ENCODE measurements at places on chromosomes 16 and 17. TPM values are rescaled to one million over a fixed set of nuclear protein-coding genes. Genes with fewer than 3 reads are reported as not detected.

DNA sequence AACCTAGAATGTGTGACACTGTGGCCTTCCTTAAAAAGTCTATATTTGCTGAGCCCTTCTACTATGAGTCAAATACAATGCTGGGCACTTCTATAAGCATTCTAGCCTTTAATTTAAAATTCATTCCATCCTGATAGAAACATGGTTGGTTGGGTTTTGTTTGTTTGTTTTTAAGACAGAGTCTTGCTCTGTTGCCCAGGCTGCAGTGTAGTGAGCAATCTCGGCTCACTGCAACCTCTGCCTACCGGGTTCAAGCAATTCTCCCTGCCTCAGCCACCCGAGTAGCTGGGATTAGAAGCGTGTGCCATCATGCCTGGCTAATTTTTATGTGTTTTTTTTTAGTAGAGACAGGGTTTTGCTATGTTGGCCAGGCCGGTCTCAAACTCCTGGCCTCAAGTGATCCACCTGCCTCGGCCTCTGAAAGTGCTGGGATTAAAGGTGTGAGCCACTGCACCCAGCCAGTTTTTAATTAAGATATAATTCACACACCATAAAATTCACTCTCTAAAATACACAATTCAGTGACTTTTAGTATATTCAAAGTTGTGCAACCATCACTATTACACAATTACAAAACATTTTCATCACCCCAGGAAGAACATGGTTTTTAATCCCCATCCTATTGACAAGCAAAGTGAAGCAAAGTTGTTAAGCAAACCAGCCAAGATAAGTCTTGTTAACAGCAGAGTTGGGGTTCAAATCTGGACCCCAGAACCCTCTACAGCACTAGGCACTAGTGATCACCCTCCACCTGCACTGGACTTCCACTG, 42.8 kb downstream of the CMTM4 start:
- H3K27ac ChIP-seq = peak overlapping the region; percentile 12
- H3K4me1 ChIP-seq = peaks cover 23% of the 10 kb centered on the region
- no peak overlapping the region for H3K4me3 ChIP-seq
- no peak for DNase-seq
- H3K27me3 ChIP-seq = no peaks in the 10 kb centered on the region
- no peaks in the 10 kb centered on the region for H3K36me3 ChIP-seq

DNA sequence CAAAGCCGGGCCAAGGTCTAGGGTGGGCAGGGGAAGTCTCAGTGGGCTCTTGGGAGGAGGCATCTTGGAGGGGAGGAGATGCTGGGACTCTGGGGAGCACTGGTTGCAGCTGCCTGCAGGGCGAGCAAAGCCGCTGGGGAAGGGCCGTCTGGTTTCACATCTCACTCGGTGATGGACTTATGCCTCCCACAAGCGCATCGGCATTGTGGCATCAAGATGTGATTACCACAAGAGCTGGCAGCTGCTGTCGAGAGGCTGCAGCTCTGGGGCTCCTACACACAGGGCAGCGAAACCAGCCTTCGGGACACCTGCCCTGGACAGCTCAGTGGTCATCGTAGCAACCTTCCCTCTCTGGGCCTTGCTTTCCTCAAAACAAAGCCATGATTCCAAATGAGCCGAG, 3.1 kb upstream of the KCNJ12 start:
- H3K4me3 ChIP-seq = no peak overlapping the region
- H3K4me1 ChIP-seq = peaks cover 27% of the 10 kb centered on the region
- DNase-seq = peak; percentile 39

DNA sequence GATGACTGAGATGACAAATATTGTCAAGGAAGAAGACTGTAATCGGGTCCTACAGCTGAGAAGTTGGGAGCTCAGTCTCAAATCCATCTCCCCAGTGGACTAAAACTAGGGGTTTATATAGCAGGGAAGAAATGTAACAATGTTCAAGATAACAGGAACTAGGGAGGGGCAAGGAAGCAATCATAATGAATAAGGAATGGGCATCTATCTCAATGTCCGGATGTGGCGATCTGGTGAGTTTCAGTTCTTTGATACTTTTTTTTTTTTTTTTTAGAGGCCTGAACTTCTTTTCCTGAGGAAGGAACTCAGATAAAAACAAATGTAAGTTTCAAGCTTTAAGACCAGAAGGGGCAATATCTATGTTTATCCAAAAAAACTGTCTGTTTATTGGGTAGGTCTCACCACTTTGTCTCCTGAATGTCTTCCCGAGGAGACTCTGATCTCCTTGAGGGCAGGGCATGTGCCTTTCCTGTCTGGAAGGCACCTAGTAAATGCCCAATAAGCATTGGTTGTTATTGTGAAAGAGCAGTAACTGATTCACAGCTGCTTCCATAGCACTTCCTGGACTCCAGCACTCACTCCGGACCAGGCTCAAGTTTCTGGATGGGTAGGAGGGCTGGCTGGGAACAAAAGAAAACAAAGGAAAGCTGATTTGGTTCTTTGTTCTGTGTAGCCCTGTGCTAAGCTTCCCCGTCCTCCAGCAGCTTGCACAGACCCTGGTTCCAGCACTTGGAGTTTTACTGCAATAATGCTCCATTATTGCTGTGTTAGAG, 51.9 kb downstream of the MEOX1 start:
- H3K36me3 ChIP-seq = no peaks in the 10 kb centered on the region
- H3K4me1 ChIP-seq = peaks cover 2% of the 10 kb centered on the region
- H3K27ac ChIP-seq = no peak overlapping the region
- no peak overlapping the region for H3K4me3 ChIP-seq

- peaks cover 31% of the 10 kb centered on the region for H3K4me1 ChIP-seq
- no peak overlapping the region for H3K4me3 ChIP-seq
- no peak overlapping the region for H3K27ac ChIP-seq
- no peak for DNase-seq
- H3K27me3 ChIP-seq = peaks cover 91% of the 10 kb centered on the region
Observed at GRCh38 chr17:43548689-43549379, 2.7 kb upstream of the ETV4 start.

- no peak for DNase-seq
- peaks cover 23% of the 10 kb centered on the region for H3K36me3 ChIP-seq
- H3K27ac ChIP-seq = no peak overlapping the region
- H3K27me3 ChIP-seq = no peaks in the 10 kb centered on the region
Observed at GRCh38 chr16:84782846-84783245, 36.9 kb upstream of the CRISPLD2 start.

The SLC47A2 gene
- total RNA-seq = not detected

DNA sequence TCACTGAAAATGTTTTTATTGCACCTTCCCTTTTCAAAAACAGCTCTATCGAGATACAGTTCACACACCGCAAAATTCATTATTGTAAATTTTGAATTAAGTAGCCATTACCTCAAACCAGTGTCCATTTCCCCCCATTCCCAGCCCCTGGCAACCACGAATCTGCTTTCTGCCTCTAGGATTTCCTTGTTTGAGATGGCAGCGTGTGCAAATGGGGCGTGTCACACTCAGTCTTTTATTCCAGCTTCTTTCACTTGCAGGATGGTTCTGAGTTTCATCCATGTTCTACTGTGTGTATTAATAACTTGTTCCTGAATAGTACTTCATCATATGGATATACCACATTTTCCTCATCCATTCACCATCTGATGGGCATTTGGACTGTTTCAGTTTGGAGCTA, 14.8 kb downstream of the ACSF3 start:
- H3K4me1 ChIP-seq = no peaks in the 10 kb centered on the region
- H3K4me3 ChIP-seq = no peak overlapping the region

DNA sequence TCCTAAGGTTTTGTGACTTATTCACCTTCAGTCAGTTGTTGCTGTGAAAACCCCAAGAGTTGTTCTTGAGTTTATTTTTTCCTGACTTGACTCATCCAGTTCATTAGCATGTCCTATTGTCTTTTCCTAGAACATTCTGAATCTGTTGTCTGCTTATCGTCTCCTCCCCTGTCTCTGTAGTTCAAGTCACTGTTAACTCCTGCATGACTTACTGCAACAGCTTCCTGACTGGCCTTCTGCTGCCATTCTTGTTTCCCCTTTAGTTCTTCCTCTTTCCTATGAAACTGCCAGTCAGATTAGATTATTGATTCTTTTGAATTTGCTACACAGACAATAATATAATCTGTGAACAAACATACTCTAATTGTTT, 161.5 kb downstream of the FTO start:
- H3K36me3 ChIP-seq = peaks cover 13% of the 10 kb centered on the region
- H3K27ac ChIP-seq = peak overlapping the region; percentile 8
- H3K27me3 ChIP-seq = no peaks in the 10 kb centered on the region
- peaks cover 5% of the 10 kb centered on the region for H3K4me1 ChIP-seq
- no peak overlapping the region for H3K4me3 ChIP-seq

GRCh38 chr16:28318042-28318744, 25.9 kb downstream of the SBK1 start:
- H3K27ac ChIP-seq = no peak overlapping the region
- no peak overlapping the region for H3K4me3 ChIP-seq
- H3K36me3 ChIP-seq = no peaks in the 10 kb centered on the region

- H3K4me3 ChIP-seq = no peak overlapping the region
- peaks cover 16% of the 10 kb centered on the region for H3K36me3 ChIP-seq
- peaks cover 37% of the 10 kb centered on the region for H3K4me1 ChIP-seq
- DNase-seq = peak; percentile 56
Observed at GRCh38 chr16:1194665-1195392, 30.2 kb downstream of the TPSG1 start.

- DNase-seq = no peak
- no peak overlapping the region for H3K27ac ChIP-seq
- no peak overlapping the region for H3K4me3 ChIP-seq
- no peaks in the 10 kb centered on the region for H3K36me3 ChIP-seq
Observed at GRCh38 chr17:47857551-47858455, 6.8 kb upstream of the SP6 start.

The TM4SF5 gene
- total RNA-seq = 199 TPM

DNA sequence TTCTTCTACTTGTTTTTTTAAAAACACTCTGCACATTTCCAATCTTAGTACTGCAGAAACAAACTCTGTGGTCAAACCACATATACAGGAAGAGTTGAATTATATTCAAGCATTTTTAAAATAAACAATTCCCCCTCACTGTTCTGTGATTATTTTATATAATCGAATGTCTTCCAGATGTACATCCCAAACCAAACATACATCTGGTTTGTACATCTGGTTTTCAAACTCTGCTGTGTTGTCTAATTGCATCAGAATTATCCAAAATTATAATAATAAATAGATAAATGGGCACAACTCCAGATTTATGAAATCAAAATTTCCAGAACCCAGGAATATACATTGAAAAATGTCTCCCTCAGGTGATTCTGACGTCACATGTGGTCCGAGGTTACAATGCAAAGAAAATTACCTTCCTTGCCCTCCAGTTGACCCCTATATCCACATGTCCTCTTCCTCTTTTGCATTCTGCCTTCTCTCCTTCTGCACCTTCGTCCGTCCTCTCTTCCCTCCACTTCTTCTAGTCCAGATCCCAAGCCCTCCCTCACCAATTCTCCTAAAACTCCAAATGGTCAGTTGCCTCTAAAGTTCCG, 13.3 kb upstream of the CCDC144A start:
- no peak for DNase-seq
- H3K36me3 ChIP-seq = no peaks in the 10 kb centered on the region
- H3K4me1 ChIP-seq = no peaks in the 10 kb centered on the region
- H3K27me3 ChIP-seq = no peaks in the 10 kb centered on the region
- H3K4me3 ChIP-seq = no peak overlapping the region
- H3K27ac ChIP-seq = no peak overlapping the region

- H3K27me3 ChIP-seq = peaks cover 50% of the 10 kb centered on the region
- peaks cover 6% of the 10 kb centered on the region for H3K4me1 ChIP-seq
- DNase-seq = no peak
Observed at GRCh38 chr16:23833960-23834685, 1.7 kb upstream of the PRKCB start.

DNA sequence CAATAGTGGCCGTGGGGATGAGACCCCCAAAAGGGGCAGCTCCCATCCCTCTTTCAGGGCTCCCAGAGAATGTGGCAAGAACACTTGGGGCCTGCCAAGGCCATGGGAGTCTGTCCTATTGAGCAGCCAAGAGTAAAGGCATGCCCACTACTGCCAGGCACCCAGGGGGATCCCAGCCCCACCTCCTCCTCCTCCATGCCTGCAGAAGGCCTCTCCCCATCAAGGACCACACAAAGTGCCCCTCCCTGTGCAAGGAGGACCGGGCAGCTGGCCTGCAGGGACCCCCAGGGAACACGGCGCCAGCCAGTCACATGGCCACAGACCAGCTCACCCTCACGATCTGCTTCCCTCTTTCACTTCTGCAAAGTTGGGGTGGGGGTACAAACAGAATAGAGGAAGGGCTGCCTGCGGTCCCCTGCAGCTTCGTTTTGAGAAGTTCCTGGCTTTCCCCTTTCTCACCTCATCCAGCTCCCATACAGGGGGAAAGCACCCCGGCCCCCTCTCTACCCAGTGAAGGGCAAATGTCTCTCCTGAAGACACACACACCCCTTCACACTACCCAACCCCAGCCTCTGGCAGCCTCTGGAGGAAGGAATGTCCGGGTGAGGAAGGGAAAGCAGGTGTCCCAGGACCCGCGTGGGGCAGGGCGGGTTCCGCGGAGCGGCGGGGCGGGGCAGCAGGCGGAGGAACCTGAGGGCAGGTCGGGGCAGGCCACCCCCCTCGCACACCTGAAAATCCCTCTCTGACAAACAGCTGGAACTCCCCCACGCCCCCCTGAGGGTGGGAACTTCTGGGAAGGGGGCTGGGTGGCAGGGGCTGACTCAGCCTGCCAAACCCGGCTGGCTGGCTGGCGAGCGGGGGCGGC, 2.0 kb downstream of the PPP1R9B start:
- H3K36me3 ChIP-seq = peaks cover 26% of the 10 kb centered on the region
- peak; percentile 81 for DNase-seq
- H3K4me3 ChIP-seq = peak overlapping the region; percentile 93
- H3K4me1 ChIP-seq = peaks cover 79% of the 10 kb centered on the region

The KRT20 gene
- total RNA-seq = 72.0 TPM

DNA sequence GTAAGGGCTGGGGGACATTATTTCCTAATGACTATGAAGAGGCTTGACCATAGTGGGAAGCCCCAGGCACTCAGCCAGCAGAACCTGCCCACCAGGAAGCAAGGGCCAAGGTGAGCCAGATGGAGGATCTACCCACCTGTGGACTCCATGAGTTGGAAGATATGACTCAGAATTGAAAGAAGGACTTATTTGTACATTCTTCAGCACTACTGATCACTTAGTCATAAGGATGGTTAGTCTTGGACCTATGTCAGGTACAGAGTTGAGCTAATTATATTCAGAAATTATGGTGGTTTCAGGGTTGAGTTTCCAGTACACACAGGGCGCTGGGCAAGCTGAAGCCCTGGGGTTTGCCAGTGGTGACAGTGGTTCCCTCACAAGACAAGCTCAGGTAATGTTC, 24.0 kb upstream of the GRIN2A start:
- no peaks in the 10 kb centered on the region for H3K27me3 ChIP-seq
- no peaks in the 10 kb centered on the region for H3K36me3 ChIP-seq
- no peak overlapping the region for H3K4me3 ChIP-seq
- no peak overlapping the region for H3K27ac ChIP-seq
- no peak for DNase-seq
- H3K4me1 ChIP-seq = no peaks in the 10 kb centered on the region

The ARHGAP23 gene
- 30.1 TPM for total RNA-seq

GRCh38 chr16:67653128-67653788, 6.8 kb downstream of the ACD start:
- peaks cover 22% of the 10 kb centered on the region for H3K36me3 ChIP-seq
- H3K27me3 ChIP-seq = peaks cover 72% of the 10 kb centered on the region
- no peak overlapping the region for H3K27ac ChIP-seq
- no peak for DNase-seq

The RUNDC1 gene
- total RNA-seq = 12.9 TPM

- peaks cover 94% of the 10 kb centered on the region for H3K4me1 ChIP-seq
- H3K4me3 ChIP-seq = no peak overlapping the region
- H3K27ac ChIP-seq = no peak overlapping the region
Observed at GRCh38 chr16:8956265-8957062, 7.2 kb downstream of the USP7 start.

The HSPB9 gene
- not detected for total RNA-seq

All from stomach (tissue), 19 donors.